CD8-positive, alpha-beta memory T cell (primary cell): ENCODE measurements at places on chromosomes 1 and 21.

DNA sequence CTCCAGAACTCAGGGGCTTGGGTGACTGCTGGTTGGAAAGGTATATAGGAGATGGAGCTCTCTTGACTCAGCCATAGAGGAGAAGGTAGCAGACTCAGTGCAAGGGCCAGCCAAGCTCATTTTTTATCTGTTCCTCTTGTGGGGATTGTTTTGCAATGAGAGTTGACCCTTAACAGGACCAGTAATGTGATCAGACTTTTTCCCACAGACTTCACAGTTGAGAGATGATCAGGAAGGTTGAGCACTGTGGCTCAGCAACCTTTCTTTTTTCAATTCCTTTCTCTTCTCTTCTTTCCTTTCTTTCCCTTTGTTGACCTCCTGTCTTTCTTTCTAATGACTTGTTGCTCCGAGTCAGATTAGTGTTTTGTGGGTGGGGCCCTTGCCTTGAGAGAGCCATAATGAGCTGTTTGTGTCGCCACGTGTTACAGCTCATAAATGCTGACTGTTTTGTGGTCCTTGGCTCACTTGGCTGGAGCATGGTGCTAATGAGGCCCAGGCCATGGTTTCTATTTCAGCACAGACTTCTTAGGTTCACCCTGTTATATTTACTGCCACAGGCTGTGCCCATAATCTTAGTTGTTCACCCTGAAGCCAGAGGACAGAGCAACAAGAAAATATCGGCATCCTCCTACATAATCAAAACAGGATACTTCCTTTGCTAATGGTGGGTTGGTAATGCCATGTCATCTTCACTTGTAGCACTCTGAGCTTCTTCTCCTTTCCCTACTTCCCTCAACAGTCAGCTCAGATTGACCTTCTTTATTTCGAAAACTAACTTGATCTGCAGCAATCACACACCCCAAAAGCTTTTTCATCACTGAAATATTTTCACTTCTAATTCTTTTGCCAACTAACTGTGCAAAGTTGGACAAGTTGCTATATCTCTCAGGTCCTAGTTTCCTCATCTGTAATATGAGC, 13.9 kb downstream of the ADAM30 start:
- no peak for DNase-seq
- H3K27me3 ChIP-seq = no peaks in the 10 kb centered on the region
- H3K27ac ChIP-seq = no peak overlapping the region

- H3K4me1 ChIP-seq = no peaks in the 10 kb centered on the region
- no peak overlapping the region for H3K27ac ChIP-seq
- no peaks in the 10 kb centered on the region for H3K36me3 ChIP-seq
- DNase-seq = no peak
- H3K27me3 ChIP-seq = no peaks in the 10 kb centered on the region
These were observed 87.3 kb upstream of the CSF3R start for GRCh38 chr1:36570006-36570405.

GRCh38 chr1:70072231-70072751, 133.1 kb downstream of the LRRC40 start:
- H3K4me1 ChIP-seq = no peaks in the 10 kb centered on the region
- no peaks in the 10 kb centered on the region for H3K36me3 ChIP-seq
- no peak overlapping the region for H3K27ac ChIP-seq
- DNase-seq = no peak
- no peak overlapping the region for H3K4me3 ChIP-seq

DNA sequence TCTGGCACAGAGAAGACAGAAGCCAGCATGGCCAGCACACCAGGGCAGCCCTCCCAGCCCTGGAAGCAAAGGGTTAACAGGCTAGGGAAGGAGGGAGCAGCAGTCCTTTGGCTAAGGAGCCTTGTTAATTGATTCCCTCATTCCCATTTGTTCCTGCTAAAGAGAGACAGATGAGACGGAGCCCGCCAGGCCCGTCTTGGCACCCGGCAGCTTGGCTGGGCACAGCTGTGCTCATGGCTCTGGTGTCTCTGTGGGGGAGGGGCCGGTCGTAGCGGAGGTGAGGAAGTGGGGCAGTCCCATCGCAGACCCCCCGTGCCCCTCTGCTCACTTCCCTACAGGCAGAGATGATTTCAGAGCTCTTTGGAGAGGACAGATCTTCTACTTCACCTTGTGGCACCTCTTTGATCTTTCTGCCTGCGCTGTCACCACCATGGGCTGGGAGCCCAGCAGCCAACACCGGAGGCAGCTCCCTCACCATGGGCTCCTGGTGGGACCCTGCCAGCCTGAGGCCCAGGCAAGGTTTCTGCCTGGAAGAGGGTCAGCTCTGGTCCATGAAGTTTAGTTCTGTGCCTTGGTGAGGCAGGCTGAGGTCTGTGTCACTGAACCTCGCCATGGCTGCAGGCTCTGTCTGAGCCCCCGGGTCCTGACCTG, 38.0 kb downstream of the FOXO6 start:
- H3K27me3 ChIP-seq = peaks cover 7% of the 10 kb centered on the region
- H3K27ac ChIP-seq = no peak overlapping the region
- no peaks in the 10 kb centered on the region for H3K36me3 ChIP-seq

DNA sequence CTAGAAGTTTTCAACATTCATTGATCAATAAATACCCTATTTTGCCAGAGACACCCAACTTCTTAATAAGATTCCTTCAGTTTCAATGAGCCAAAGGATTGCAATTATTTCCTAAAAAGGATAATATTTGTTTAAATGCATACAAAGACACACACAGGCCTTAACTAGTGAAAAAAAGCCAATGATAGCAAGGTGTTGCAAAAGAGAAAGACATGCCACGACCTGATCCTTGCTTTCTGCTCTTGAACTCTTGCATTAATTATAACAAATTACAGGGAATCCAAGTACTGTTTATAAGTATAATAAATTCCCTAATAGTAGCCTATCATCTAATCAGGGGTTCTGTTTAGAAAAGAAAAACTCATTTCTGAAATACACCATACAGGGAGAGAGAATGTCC, 131.1 kb downstream of the PTPN14 start:
- DNase-seq = no peak
- H3K4me3 ChIP-seq = no peak overlapping the region
- H3K27ac ChIP-seq = no peak overlapping the region
- no peaks in the 10 kb centered on the region for H3K27me3 ChIP-seq
- H3K4me1 ChIP-seq = no peaks in the 10 kb centered on the region
